ENCODE measurements at places on chromosomes 1 and 21. TPM values are rescaled to one million over a fixed set of nuclear protein-coding genes. Genes with fewer than 3 reads are reported as not detected.
A peak's percentile ranks its signal among the peaks of the same experiment; 100 is the strongest.

GRCh38 chr1:185425163-185425562, 108.1 kb upstream of the IVNS1ABP start:
- DNase-seq = no peak
- H3K4me3 ChIP-seq = no peak overlapping the region
- no peak overlapping the region for H3K27ac ChIP-seq
- H3K4me1 ChIP-seq = peaks cover 13% of the 10 kb centered on the region
- H3K27me3 ChIP-seq = no peaks in the 10 kb centered on the region
- H3K36me3 ChIP-seq = no peaks in the 10 kb centered on the region

DNA sequence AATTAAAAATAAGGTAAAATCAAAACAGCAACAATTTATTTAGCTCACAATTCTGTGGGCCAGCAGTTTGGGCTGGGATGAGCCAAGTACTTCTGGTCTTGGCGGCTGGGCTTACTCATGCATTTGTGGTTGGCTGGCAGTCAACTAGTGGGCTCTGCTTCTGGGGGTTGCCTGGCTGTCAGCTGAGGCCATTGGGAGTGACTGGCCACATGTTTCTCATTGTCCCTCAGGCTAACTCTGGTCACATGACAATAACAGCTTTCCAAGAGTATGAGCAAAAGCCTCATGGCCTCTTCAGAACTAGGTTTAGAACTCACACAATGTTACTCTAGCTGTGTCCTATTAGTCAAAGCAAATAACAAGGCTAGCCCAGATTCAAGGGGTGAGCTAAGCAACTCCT, 15.6 kb upstream of the CHIA start:
- H3K27ac ChIP-seq = no peak overlapping the region
- H3K27me3 ChIP-seq = no peaks in the 10 kb centered on the region
- H3K36me3 ChIP-seq = peaks cover 3% of the 10 kb centered on the region
- no peak overlapping the region for H3K4me3 ChIP-seq
- H3K4me1 ChIP-seq = no peaks in the 10 kb centered on the region
- DNase-seq = no peak

Gene IL24
- total RNA-seq = not detected

DNA sequence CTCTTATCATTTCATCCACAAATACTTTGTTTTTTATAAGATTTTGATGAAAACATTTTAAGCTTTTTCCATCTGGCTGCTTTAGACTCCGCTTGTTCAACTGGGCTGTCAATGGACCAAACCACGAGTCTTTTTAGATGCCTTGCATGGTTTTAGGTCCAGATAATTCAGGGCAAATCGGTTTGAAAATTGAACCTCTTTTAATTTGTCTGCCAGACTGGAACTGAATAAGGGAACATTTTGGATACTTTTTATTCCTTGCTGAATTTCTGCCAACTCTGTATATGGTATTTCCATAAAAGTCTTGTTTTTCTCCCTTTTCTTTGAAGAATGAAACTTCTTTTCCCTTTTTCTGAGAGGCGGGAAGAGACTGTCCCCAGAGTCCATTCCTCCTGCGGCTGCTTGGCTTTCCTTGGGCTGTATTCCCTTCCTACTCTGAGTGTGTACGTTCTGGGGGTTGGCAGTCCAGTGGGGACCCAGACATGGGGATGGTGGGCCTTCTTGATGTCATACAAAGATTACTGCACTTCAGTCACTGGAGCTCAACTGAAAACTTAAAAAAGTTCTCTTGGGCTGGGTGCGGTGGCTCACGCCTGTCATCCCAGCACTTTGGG, 46.5 kb upstream of the CNN3 start:
- H3K36me3 ChIP-seq = no peaks in the 10 kb centered on the region
- no peak overlapping the region for H3K4me3 ChIP-seq
- DNase-seq = no peak
- peaks cover 26% of the 10 kb centered on the region for H3K4me1 ChIP-seq

- H3K36me3 ChIP-seq = peaks cover 6% of the 10 kb centered on the region
- peaks cover 4% of the 10 kb centered on the region for H3K27me3 ChIP-seq
- no peak overlapping the region for H3K27ac ChIP-seq
- peak; percentile 29 for DNase-seq
- no peak overlapping the region for H3K4me3 ChIP-seq
- H3K4me1 ChIP-seq = peaks cover 5% of the 10 kb centered on the region
These were observed 6.2 kb downstream of the LRRC3 start for GRCh38 chr21:44461464-44462001.

- H3K4me1 ChIP-seq = peaks cover 4% of the 10 kb centered on the region
- peaks cover 1% of the 10 kb centered on the region for H3K27me3 ChIP-seq
- DNase-seq = no peak
- H3K4me3 ChIP-seq = no peak overlapping the region
- H3K36me3 ChIP-seq = no peaks in the 10 kb centered on the region
- H3K27ac ChIP-seq = no peak overlapping the region
These were observed 483.9 kb downstream of the DISC1 start for GRCh38 chr1:232110281-232111090.

DNA sequence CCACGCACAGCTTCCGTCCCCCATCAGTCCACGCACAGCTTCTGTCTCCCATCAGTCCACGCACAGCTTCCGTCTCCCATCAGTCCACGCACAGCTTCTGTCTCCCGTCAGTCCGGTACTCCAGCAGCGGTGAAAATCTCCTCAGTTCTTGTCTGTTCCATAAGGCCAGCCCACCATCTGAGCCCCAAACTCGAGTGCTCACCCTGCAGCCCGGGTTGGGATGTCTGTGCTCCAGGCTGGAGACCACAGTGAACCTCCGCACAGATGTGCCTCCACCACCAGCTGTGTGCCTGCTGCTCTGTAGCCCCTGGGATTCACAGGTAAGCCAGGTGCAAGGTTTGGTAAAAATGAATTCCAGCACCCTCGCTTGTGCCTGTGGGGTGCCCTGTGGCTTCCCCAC, 258.6 kb downstream of the NPHP4 start:
- H3K36me3 ChIP-seq = no peaks in the 10 kb centered on the region
- H3K27me3 ChIP-seq = no peaks in the 10 kb centered on the region
- no peak overlapping the region for H3K4me3 ChIP-seq
- H3K4me1 ChIP-seq = no peaks in the 10 kb centered on the region
- no peak for DNase-seq
- no peak overlapping the region for H3K27ac ChIP-seq

Gene CACHD1
- 48.6 TPM for total RNA-seq

Gene RNF220
- total RNA-seq = 87.5 TPM

Gene PODN
- total RNA-seq = 0.10 TPM

Gene NGF
- total RNA-seq = 0.69 TPM

- no peak overlapping the region for H3K27ac ChIP-seq
- H3K36me3 ChIP-seq = no peaks in the 10 kb centered on the region
- no peak for DNase-seq
- peaks cover 8% of the 10 kb centered on the region for H3K27me3 ChIP-seq
- H3K4me1 ChIP-seq = peaks cover 32% of the 10 kb centered on the region
These were observed 66.1 kb downstream of the PLXNA2 start for GRCh38 chr1:208178091-208178529.

Gene CFAP107
- not detected for total RNA-seq

DNA sequence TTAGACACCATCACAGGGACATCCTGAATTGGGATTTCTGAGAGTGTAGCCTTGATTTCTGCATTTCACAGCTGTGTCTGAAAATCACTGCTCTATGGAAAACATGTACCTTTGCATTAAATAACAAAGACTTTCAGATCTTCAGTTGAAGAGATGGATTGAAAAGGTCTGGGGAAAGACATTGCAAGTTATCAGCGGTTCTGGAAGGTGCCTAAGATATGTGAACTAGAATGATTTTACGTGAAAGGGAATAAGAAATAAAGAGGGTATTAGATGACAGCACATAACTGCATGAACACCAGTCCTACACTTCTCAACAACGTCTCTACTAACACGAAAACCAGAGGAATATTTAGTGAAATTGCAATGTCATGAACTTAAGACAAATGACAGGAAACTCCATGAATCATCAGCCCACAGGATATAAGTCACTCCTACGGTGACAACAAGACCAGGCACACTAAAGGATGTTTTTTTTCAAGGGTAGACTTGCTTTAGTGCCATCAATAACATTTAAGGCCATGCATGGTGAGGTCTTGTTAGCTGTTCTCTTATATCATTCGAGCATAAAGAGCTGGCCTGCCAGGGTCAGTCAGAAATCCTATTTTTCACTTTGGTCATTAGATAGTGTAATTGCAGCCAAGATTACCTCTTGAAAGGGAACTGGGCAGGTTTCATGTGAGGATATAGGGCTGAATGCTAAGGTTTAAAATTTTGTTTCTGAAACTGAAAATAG, 283.1 kb downstream of the GRIK1 start:
- no peak overlapping the region for H3K4me3 ChIP-seq
- H3K36me3 ChIP-seq = peaks cover 3% of the 10 kb centered on the region
- DNase-seq = no peak
- peaks cover 8% of the 10 kb centered on the region for H3K4me1 ChIP-seq
- H3K27ac ChIP-seq = no peak overlapping the region

- peaks cover 10% of the 10 kb centered on the region for H3K27me3 ChIP-seq
- peaks cover 18% of the 10 kb centered on the region for H3K4me1 ChIP-seq
- H3K36me3 ChIP-seq = peaks cover 18% of the 10 kb centered on the region
These were observed 35.9 kb upstream of the HMGN1 start for GRCh38 chr21:39384674-39385298.

GRCh38 chr1:229325853-229326487, 16.9 kb downstream of the CCSAP start:
- H3K4me1 ChIP-seq = no peaks in the 10 kb centered on the region
- DNase-seq = no peak
- no peak overlapping the region for H3K4me3 ChIP-seq
- H3K27me3 ChIP-seq = peaks cover 8% of the 10 kb centered on the region
- H3K27ac ChIP-seq = no peak overlapping the region

- peaks cover 7% of the 10 kb centered on the region for H3K27me3 ChIP-seq
- no peak for DNase-seq
- H3K4me1 ChIP-seq = peaks cover 21% of the 10 kb centered on the region
- no peak overlapping the region for H3K4me3 ChIP-seq
- no peak overlapping the region for H3K27ac ChIP-seq
- no peaks in the 10 kb centered on the region for H3K36me3 ChIP-seq
These were observed 12.6 kb downstream of the C1orf115 start for GRCh38 chr1:220702733-220703270.

GRCh38 chr1:221747839-221748238, 6.0 kb upstream of the DUSP10 start:
- H3K27me3 ChIP-seq = peaks cover 6% of the 10 kb centered on the region
- H3K4me3 ChIP-seq = no peak overlapping the region
- H3K36me3 ChIP-seq = no peaks in the 10 kb centered on the region
- H3K4me1 ChIP-seq = peaks cover 22% of the 10 kb centered on the region

GRCh38 chr21:15283138-15283537, 218.3 kb upstream of the NRIP1 start:
- no peak overlapping the region for H3K4me3 ChIP-seq
- no peak overlapping the region for H3K27ac ChIP-seq
- H3K4me1 ChIP-seq = no peaks in the 10 kb centered on the region
- H3K36me3 ChIP-seq = no peaks in the 10 kb centered on the region
- no peak for DNase-seq
- H3K27me3 ChIP-seq = peaks cover 2% of the 10 kb centered on the region

DNA sequence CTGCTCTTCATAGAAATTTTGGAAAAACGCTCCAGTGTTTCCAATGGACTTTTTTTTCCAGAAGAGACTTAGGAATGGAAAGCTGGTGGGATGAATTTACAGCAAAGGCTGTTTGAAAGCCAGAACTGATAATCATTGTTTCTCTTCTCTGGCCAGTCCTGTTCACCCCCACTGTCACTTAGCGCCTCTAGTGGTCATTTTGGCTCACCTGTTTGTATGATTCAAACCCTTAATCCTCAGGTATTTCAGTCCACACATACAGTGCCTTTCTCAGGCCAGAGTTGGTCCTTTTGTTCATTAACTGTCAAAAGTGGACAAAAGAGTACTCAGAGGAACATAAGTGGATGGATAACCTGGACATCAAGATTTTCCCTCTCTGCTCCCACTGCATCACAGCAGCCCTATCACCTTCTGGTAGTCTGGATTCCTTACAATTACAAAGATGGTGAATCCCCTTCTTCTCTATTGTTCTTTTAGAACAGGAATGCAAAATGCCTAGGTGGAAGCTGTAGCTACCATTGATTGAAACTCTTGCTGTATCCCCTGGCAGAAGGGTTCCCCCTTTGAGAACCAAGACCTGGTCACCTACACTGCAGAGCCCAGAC, 177.6 kb upstream of the OLFM3 start:
- H3K36me3 ChIP-seq = no peaks in the 10 kb centered on the region
- H3K27me3 ChIP-seq = no peaks in the 10 kb centered on the region
- no peak overlapping the region for H3K4me3 ChIP-seq
- peak; percentile 17 for DNase-seq
- H3K27ac ChIP-seq = no peak overlapping the region

Gene KPRP
- not detected for total RNA-seq

Gene C1orf21
- 7.5 TPM for total RNA-seq

- no peak for DNase-seq
- no peaks in the 10 kb centered on the region for H3K4me1 ChIP-seq
- H3K36me3 ChIP-seq = peaks cover 5% of the 10 kb centered on the region
- no peak overlapping the region for H3K27ac ChIP-seq
- H3K27me3 ChIP-seq = peaks cover 8% of the 10 kb centered on the region
These were observed 42.4 kb downstream of the CRYAA start for GRCh38 chr21:43211072-43211759.

Gene FCRL2
- not detected for total RNA-seq

DNA sequence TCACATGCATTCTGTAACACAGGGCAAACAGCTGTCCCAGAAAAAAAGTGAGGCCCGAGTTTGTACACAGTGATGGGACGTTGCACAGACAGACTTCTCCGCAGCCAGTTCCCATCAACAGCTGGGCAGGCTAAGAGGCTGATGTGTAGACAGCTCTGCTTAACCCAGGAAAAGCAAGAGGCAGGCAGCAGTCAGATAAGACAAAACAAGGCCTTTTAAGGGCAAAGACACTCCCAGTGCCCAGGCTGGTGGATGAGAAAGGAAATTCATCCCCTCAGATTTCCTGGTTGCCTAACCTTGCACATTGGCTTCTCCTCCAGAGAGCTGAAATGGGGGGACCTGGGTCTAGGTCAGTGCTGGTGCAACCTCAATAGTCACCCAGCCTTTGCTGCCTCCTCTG, 17.2 kb upstream of the PHLDA3 start:
- peak; percentile 55 for DNase-seq
- H3K36me3 ChIP-seq = peaks cover 21% of the 10 kb centered on the region
- peak overlapping the region; percentile 97 for H3K27ac ChIP-seq
- H3K27me3 ChIP-seq = peaks cover 11% of the 10 kb centered on the region

GRCh38 chr1:27519331-27520258, 29.6 kb upstream of the WASF2 start:
- H3K4me1 ChIP-seq = peaks cover 43% of the 10 kb centered on the region
- H3K27me3 ChIP-seq = peaks cover 11% of the 10 kb centered on the region
- H3K4me3 ChIP-seq = no peak overlapping the region
- no peak overlapping the region for H3K27ac ChIP-seq
- no peak for DNase-seq
- H3K36me3 ChIP-seq = peaks cover 3% of the 10 kb centered on the region

Gene MACO1
- total RNA-seq = 35.9 TPM

Gene ADCY10
- 0.31 TPM for total RNA-seq

GRCh38 chr1:228087771-228088251, 5.3 kb downstream of the ARF1 start:
- peaks cover 83% of the 10 kb centered on the region for H3K4me1 ChIP-seq
- H3K36me3 ChIP-seq = peaks cover 19% of the 10 kb centered on the region
- DNase-seq = no peak
- H3K27me3 ChIP-seq = peaks cover 24% of the 10 kb centered on the region

Gene GLRX2
- total RNA-seq = 11.0 TPM

- no peak overlapping the region for H3K4me3 ChIP-seq
- H3K4me1 ChIP-seq = no peaks in the 10 kb centered on the region
These were observed 14.0 kb downstream of the SNAP47 start for GRCh38 chr1:227749225-227749624.

Gene RHOU
- 10.2 TPM for total RNA-seq

GRCh38 chr1:117795190-117795589, 134.2 kb downstream of the GDAP2 start:
- H3K36me3 ChIP-seq = no peaks in the 10 kb centered on the region
- H3K4me3 ChIP-seq = no peak overlapping the region
- H3K27ac ChIP-seq = no peak overlapping the region
- DNase-seq = no peak
- no peaks in the 10 kb centered on the region for H3K27me3 ChIP-seq
- H3K4me1 ChIP-seq = no peaks in the 10 kb centered on the region
